Stimulated activated CD8-positive, alpha-beta memory T cell treated with anti-CD3 and anti-CD28 coated beads, Interleukin-7, amount 100 ng/mL, for 48 hours (primary cell): ENCODE measurements at places on chromosomes 7 and 10.
A peak's percentile ranks its signal among the peaks of the same experiment; 100 is the strongest.

DNA sequence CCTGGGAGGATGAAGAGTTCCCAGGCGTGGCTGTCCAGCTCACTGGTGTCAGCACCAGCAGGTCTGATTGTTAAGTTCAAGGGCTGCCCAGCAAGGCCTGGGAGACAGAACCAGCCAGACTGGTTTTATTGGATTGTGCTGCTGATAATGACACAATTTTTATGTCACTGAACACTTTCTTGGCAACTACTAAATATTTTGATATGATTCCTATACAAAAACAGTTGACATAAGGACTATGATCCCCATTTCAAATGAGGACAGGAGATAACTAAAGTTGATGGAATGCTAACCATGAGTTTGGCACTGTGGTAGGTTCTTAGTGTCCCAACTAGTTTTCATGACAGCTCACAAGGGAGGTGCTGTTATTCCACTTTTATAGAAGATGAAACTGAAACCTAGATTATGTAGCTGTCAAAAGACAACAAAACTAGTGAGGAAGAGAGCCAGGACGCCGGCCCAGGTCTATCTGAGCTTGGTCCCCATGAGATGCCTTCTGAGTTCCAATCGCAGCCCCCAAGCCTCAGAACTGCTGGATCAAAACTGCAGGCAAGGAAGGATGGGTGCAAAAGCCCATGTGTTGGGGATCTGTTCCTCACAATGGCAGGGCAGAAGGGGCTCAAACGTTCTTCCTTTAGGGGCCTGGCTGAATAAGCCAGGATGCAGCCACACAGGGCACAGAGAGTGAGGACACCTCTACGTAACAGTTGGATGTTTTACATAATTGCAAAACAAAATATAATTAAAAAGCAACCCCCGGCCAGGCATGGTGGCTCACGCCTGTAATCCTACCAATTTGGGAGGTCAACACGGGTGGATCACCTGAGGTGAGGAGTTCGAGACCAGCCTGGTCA is 52.8 kb downstream of the COBL start:
- DNase-seq, result no peak

GRCh38 chr10:113177156-113177935 is 227.3 kb downstream of the TCF7L2 start:
- DNase-seq, result no peak

GRCh38 chr10:9965341-9965740 is 1052.3 kb upstream of the CELF2 start:
- no peak for DNase-seq

GRCh38 chr10:91146146-91146545 is 74.3 kb upstream of the PCGF5 start:
- no peak for DNase-seq

DNA sequence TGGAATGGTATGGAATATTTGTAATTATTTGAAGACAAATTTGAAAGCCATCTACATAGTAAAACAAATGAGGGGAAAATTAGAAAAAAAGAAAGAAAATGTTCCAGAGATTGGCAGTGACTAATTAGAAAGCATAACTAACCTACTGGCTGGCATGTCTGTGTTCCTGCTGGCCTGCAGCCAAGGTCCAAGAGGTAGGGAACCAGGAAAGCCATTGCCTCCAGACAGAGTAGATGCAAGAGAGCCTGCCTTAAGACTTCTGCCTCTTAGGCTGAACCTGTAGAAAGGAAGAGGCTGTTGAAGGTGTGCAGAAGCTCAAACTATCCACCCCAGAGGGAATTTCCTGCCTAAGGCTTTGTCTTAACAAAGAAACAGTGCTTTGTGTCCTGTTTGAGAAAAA is 982.0 kb downstream of the SORCS1 start:
- no peak for DNase-seq

GRCh38 chr10:103757531-103758293 is 97.7 kb downstream of the SH3PXD2A start:
- no peak for DNase-seq

GRCh38 chr7:70316745-70317144 is 718.5 kb downstream of the AUTS2 start:
- no peak for DNase-seq

- DNase-seq, result no peak
Observed at GRCh38 chr10:80498078-80498832, 39.4 kb upstream of the SH2D4B start.

- no peak for DNase-seq
Observed at GRCh38 chr7:25032774-25033743, 53.1 kb upstream of the OSBPL3 start.

DNA sequence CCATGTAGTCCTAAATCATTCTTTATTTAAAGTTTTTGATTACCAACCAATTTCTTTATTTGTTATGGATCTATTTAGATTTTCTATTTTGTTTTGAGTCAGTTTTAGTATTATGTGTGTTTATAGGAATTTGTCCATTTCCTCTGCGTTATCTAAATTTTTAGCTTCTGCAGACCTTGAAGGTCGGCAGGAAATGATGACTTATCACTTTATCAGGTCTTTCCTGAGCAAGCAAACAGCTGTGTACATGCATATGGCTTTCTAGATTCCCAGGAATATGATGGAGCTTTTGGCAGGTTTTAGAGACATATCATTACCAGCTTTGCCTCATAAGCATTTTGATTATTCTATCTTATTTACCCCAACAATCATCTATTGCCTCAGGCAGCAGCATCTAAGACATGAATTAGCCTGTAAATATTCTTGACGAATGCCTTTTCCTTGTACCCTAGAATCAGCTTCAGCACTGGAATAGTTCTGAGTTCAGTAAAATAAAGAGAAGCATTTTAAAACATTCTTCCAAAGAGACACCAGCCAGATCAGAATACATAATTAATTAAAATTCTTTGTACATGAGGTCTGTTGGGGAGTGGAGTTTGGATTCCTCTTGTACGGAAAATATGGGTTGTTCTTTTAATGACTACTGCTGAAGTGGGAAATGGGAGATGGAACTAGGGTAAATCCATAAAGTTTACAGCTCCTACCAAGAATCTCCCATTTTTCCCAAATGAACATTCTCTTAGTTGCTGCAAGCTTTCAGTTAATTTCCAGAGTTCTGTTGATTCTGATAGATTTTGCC is 408.8 kb upstream of the SEMA3C start:
- DNase-seq, result no peak

GRCh38 chr10:104680467-104681401 is 39.6 kb downstream of the SORCS3 start:
- no peak for DNase-seq

DNA sequence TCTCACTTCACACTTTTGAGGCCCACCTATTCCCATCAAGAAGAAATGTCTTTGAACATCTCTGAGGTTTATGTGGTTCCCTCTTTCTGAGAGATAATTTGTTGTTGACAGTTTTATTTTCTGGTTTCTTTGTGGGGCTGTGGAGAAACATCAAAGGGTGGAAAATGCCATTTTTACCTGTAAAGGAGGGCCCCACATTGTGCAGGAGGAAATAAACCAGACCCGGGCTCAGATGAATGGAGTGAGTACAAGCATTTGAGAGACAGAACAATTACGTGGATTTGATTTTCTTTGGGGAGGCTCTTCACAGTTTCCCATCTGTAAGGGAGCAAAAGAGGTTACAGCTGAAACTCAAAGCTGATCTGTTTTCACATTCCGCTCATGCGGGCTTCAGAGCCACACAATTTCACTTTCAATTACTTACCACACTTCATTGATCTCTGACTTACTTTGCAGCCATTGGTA is 29.8 kb downstream of the ITPRIP start:
- no peak for DNase-seq

DNA sequence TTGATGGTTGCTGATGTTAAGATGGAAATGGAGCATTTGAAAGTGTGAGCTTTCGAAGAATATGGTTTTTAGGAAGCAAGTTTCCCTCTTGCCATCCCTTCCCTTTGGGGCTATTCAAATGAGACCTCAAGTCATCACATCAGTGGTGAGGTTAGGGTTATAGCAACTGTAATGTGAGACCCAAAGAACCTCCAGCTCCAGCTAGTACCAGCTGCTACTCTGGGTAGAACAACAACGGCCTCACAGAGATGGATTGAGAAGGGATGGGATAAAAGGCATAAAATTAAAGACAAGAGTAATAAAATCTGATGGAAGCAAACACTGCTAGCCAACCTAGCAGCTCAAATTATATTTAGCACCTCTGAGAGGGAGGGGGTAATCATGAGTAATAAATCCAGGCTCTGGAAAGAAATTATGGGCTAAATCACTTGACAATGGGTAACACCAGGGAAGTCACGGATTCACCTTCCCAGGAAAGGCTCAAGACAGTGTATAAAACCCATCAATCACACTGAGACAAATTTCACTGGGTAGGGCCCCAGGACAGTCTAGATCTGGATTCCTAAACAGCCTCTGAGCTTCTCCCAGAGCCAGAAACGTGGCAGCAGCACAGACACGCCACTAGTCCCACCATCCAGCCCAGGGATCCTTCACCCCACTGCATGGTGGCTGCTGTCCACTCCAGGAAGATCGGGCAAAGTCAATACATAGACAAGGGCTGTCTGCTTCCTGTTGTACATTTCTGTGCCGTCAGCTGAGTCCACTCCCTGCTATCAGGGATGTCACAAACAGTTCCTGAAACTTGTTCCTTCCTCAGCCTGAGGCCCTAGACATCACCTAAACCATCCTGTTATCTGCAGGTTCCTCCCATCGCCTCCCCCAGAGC is 151.1 kb downstream of the GFRA1 start:
- DNase-seq, result no peak

DNA sequence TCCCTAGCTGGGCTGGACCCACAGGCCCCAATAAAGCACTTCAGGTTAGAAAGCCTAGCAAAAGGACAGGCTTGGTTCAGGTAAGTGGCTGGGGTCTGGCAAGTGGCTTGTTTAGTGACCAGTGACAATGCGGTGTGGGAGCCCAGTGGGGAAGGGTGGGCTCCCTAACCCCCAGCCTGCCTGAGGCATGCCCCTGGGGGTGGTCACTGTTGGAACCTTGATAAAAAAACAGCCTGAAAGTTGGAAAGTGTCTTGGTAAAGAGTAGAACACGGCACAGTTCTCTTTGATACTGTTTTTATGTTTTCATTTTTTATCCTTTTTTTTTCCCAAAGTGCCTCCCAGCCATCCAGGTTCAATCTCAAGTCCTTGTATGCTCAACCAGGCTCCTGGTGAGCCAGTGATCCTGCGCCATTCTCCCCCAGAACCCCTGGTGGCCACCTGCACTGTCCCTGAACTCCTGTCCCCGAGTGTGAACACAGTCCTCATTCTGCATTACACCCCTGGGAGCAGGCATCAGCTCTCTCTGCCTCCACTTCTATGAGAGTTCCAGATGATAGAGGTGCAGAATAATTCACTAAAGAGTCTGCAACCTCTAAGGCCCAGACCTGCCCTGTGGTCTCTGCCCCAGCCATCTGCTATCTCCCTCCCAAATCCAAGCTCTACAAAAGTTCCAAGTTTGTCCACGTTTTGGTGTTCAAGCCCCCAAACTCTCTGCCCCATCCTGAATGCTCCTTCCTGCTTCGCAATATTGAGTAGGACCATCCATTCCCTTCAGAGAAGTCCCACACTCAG is 15.0 kb upstream of the CXCL12 start:
- DNase-seq, result no peak

DNA sequence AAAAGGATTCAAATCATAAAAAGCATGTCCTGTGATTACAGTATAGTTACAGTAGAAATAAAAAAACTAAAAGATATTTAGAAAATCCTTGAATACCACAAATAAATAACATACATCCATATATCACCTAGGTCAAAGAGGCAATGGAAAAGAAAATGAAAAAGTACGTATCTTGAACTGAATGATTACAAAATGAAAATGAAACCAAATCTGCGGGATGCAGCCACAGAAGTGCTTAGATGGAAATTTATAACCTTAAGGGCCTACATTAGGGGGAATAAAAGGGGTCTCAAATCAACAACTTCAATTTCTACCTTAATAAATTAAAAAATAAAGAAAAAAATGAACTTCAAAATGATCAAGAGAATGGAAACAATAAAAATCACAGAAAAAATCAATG is 879.0 kb upstream of the CELF2 start:
- no peak for DNase-seq

DNA sequence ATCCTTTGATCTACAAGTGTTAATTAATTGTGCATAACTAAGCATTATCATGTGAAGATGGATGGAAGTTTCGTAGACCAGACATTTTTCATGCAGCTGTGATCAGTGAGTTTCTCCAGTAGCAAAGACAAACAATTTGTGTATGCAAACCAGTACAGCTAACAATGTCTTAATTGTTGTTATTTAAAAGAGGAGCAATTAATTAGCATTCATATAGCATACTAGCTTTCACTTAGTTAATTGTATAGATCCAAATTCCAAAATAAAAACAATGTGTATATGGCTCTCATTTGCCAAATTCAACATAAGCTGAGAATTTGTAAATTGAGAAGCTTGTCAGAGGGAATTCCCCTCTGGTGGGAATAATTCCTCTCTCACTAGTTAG is 22.6 kb upstream of the PRKCQ start:
- DNase-seq, result no peak

DNA sequence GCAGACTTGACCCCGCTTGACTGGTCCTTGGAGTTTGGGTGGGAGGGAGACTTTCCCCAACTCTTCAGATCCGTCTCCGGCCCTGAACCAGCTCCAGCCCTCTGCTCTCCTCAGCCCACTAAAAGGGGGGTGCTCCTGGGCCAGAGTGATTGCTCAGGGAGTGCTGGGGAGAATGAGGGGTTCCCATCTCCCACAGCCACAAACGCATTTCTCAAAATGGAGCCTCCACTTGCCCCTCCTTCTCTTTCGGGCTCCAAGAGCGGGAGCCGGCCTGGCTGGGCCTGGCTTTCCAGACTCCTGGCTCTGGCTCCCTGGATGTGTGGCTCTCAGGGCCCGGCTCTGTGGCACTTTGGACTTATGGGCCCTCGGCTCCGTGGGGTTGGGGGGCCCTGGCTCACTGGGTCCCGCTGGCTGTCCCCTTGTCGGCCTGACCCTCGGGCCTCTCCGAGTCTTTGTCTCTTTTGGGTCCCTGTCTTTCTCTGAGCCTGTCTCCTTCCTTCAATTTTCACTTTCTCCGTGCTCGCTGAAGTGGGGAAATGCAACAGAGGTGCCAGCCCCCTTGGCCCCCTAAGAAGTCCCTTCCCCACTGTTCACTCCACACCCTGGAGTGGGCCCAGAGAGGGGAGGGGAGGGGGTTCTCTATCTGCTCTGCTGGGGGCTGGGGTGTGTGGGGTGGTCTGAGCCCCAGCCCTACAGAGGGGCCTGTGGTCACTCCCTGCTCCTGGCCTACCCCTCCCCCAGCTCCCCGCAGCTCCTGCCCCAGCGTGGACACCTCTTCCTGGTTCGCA is 713 bp downstream of the LZTS2 start:
- no peak for DNase-seq

GRCh38 chr10:11958956-11959355 is 83.7 kb downstream of the UPF2 start:
- DNase-seq, result no peak

DNA sequence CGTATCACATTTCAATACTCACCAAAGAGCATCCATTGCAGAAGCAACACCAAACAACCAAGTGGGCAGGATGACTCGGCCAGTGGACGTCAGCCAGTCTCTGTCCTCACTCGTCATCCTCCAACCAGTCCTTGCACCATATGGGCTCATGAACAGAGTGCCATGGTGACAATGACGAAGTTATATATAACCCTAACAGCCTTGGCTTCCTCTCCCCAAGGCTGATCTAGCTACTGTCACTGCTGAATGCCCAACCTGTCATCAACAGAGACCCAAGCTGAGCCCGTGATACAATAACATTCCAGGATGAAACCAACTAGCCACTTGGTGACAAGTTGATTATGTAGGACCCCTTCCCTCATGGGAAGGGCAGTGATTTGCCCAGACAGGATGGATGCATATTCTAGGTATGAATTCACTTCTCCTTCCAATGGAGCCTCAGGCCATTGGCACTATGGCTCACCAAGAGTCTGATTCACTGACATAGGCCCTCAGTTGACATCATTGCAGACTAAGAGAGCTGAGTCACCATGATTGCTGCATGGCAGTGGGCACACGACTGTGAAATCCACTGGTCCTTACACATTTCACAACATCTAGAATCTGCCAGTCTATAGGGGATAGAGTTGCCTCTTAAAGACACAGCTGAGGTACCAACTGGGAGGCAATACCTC is 26.3 kb upstream of the PPIF start:
- peak; percentile 48 for DNase-seq
